Stimulated activated CD4-positive, alpha-beta T cell treated with anti-CD3 and anti-CD28 coated beads, Interleukin-1b, Interleukin-23, amount 100 ng/mL, for 48 hours (primary cell): ENCODE measurements at places on chromosomes 13 and 19.

DNA sequence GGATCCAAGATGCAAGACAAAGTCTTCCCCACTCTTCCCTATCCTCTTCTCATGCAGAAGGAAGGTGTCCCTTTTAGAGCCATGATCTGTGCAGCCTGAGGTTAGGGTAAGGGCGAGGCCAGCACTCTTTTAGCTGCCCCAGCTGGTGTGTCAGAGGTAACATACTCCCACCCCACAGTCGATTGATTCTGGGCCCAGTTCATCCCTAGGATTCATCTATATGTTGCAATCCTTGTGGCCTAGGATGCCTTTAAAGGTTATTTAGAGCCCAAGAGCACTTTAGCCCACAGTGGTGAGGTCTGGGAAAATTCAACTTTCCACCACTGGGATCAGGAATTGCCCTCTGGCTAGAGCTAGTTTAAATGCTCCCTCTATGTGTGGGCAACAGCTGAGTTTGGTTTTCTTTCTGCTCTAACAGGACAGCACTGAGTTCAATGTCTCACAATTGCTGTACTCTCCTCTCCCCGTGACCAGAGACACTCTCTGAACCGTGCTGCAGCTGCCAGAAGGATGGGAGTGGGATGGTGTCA, 201.3 kb upstream of the SERP2 start:
- DNase-seq = no peak

- DNase-seq = no peak
Measured at GRCh38 chr13:23349161-23349897, 84.2 kb downstream of the SACS start.

DNA sequence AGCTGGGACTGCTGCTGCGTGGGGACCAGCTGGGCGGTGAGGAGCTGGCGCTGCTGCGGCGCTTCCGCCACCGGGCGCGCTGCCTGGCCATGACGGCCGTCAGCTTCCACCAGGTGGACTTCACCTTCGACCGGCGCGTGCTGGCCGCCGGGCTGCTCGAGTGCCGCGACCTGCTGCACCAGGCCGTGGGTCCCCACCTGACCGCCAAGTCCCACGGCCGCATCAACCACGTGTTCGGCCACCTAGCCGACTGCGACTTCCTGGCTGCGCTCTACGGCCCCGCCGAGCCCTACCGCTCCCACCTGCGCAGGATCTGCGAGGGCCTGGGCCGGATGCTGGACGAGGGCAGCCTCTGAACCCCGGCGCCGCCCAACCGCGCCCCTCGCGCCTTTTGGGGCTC, 12.8 kb downstream of the TNFAIP8L1 start:
- no peak for DNase-seq

DNA sequence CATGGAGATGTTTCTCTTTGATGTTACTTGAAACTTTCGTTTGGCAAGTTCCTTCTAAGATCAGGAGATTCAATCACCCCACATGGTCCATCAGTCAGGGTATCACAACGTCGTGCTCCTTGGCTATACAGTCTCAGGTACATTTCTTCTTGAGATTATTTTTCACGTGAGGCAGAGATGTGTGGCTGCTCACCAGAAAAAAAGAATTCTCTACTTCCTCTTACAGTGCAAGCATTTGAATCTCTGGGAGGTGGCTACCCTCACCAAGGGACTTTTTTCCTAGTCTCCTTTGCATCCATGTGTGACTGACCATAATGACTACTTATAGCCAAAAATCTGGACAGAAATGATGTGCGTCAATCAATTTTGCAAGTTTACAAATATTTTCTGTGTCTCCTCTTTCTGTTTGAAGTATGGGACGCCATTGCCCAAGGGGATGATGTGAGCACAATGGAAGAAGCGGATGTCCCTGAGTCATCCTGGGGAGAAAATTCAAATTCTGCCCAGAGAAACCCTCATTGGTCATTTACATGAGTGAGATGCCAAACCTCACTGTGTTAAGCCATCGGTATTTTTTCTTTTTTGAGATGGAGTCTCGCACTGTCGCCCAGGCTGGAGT, 8.6 kb upstream of the LAIR2 start:
- no peak for DNase-seq

- DNase-seq = no peak
Measured at GRCh38 chr19:33191501-33191900, 2.6 kb upstream of the LRP3 start.

- no peak for DNase-seq
Measured at GRCh38 chr13:44853641-44854040, 135.6 kb downstream of the NUFIP1 start.

DNA sequence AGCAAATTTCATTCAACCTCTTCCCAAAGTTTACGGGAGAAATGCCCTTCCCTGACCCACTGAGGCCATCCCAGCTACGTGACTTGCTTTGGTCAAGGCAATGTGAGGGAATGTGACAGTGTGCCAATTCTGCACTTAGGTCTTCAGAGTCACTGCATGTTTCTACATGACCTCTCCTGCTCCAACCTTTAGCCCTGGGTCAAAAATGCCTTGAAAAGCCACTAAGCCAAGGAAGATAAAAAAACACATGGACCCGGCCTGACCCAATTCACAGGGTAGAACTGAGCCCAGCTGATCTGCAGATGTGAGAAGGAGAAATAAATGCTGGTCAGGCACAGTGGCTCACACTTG, 30.0 kb downstream of the ZNRF4 start:
- no peak for DNase-seq

- peak; percentile 6 for DNase-seq
Measured at GRCh38 chr19:40348961-40349507, 539 bp downstream of the PLD3 start.

- DNase-seq = no peak
Measured at GRCh38 chr19:16373532-16373931, 48.9 kb downstream of the KLF2 start.

DNA sequence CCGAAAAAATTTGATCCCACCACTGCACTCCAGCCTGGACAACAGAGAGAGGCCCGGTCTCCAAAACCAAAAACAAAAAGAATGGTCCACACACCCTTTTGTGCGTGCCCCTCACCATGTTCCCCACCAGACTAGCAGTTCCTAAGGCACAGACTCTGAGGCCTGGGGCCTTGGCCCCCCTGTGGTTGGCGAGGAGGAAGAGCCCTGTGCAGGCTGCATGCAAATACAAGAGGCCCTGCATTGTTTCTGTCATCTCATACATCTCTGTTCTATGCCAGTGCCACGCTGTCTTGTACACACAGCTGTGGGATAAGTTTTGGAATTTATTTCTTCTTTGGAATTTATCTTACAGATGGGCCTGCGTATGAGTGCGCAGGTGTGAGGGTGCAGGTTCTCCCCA, 4.7 kb upstream of the YJEFN3 start:
- DNase-seq = no peak
